Activated naive CD4-positive, alpha-beta T cell treated with anti-CD3 and anti-CD28 coated beads, Interleukin-2, amount 50 U/mL, for 72 hours (primary cell): ENCODE measurements at places on chromosomes 7 and 10.
A peak's percentile ranks its signal among the peaks of the same experiment; 100 is the strongest.

GRCh38 chr10:47261121-47261520, 38.9 kb upstream of the GDF10 start:
- peak; percentile 41 for DNase-seq

GRCh38 chr10:8336629-8337331, 282.3 kb downstream of the GATA3 start:
- no peak for DNase-seq

GRCh38 chr7:99752356-99752755, 17.4 kb upstream of the CYP3A7 start:
- DNase-seq, result no peak

GRCh38 chr10:26479766-26480492, 41.8 kb downstream of the APBB1IP start:
- DNase-seq, result no peak

DNA sequence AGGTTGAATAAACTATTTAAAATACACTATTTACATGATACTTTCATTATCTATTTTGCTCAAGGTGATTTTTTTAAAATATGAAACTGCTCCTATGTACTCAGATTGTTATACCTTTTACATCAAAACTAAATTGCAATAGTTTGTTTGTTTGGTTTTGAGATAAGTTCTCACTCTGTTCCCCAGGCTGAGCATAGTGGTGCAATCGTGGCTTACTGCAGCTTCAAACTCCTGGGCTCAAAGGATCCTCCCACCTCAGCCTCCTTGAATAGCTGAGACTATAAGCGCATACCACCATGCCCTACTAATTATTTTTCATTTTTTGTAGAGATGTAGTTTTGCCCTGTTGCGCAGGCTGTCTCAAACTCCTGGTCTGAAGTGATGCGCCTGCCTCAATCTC, 12.7 kb downstream of the TAS2R60 start:
- no peak for DNase-seq

DNA sequence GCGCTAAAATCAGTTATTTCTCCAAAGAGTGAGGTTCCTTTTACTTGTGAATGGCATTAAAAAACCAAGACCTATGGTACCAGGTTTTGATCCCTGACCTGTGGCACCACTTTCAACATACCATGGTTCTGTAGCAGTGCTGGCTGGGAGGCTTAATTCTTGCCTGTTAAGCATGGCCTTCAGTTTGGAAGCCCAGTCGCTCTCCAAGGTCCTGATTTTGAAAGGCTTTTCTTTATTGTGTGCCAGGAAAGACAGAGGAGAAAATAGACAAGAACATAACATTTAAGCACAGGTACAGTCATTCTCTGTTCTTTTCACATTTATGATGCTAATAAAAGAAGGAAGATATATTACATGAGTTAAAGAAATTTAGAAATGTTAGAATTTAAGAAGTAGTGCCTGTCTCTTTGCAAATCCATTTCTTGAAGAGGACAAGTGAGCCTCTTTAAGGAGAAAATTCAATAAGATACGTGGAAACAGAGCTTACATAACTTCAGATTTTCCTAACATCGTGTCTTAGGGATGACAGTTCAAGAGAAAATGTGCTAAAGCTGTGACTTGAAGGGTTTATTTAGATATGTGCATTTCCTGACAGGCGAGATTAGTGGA, 357.6 kb downstream of the DPP6 start:
- DNase-seq, result no peak

GRCh38 chr10:93376372-93377293, 105.5 kb downstream of the MYOF start:
- DNase-seq, result no peak

DNA sequence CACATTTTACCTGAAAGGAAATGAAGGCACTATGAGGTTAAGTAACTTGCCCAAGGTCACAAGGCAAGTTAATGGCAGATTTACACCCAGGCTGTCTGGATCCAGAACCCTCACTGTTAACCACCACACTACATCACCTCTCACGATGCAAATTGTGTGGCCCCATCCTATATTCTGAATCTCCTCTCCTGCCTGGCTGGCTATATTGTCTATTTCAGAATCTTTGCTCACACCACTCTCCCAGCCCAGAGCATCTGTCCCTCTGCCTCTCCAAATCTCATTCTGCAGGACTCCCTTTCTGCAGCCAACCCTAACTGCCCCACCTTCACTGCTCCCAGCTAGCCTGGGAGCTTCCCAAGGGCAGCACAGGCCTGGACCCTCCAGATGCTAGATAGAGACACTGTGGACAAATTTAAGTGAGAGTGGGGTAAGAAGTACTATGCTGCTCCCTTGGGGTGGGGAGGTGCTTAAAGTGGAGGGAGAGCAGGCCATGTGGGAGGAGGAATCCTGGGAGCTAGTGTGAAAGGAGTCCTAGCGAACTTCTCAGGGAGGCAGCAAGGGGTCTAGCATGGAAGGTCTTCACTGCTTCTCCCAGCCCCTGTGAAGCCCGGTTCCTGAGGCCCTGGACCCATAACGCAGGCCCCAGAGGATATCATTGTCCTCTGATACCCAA, 786 bp downstream of the CUEDC2 start:
- DNase-seq, result no peak

GRCh38 chr7:127935847-127936376, 95.3 kb downstream of the LRRC4 start:
- no peak for DNase-seq

DNA sequence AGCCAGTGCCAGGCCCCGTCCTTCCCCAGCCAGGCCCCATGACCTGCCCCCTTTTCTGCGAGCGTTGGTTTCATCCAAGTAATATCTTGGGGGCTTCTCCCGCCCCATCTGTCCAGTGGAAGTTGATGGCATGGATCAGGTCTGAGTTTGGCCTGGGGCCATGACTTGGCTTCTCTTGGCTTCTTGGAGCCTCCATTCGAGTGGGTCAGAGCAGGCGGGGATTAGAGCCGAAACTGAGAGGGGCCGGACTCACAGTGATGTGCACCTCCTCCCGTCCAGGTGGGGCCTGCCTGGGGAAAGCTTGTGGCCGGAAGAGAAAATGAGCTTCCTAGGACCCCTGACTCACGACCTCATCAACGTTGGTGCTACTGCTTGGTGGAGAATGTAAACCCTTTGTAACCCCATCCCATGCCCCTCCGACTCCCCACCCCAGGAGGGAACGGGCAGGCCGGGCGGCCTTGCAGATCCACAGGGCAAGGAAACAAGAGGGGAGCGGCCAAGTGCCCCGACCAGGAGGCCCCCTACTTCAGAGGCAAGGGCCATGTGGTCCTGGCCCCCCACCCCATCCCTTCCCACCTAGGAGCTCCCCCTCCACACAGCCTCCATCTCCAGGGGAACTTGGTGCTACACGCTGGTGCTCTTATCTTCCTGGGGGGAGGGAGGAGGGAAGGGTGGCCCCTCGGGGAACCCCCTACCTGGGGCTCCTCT, 15.1 kb upstream of the LIMK1 start:
- no peak for DNase-seq

DNA sequence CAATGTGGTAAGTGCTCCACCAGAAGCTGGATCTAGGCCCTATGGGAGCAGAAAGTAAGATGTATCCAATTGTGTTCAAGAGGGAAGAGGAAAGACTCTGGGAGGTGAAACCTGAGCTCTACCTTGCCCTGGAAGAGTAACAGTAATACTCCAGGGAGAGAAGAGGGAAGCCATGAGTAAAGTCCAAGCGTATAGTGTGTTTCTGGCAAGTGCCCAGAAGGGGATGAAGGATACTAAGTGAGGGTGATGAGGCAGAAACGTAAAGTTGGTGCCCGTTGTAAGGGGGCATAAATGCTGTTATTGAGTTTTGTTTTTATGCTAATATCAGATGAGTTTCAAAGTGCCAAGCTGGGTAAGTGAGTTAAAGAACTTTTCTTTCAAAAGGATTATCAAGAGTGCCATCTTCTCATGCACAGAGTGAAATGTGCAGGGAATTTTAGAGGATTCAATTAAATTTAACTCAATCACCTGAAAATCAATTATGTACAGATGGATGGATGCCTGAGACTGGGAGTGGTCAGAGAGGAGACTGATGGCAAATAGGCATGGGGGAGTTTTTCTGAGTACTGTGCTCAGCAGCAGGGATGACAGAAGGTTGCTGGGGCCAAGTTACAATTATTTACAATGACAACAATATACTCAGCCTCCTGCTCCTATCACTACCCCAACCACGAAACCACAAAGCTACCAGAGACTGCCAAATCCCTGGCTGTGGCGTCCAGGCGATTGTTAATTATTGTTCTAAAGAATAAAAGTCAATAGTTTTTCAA, 123.3 kb upstream of the LAMB4 start:
- DNase-seq, result no peak

GRCh38 chr7:46972205-46972604, 609.7 kb downstream of the TNS3 start:
- DNase-seq, result no peak

DNA sequence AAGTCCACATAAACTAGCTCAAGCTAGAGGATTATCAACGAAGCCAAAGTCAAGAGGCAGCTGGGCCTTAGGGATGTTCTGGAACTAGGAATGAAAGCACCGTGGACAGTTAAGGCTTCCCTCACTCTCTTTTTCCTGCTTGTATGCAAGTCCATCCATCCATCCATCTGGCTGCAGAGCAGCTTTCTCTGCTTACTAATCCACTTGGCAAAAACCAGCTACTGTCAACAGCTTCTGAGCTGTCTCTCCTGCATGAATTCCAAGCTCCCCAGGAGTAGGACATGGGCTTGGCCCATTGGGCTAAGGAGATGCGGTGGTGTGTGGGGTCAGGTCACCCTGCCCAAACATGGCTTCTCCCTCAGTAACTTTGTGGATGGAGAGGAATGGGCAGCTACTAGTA, 66.2 kb downstream of the NAMPT start:
- DNase-seq, result no peak

- no peak for DNase-seq
Observed at GRCh38 chr7:134879815-134880475, 100.5 kb downstream of the CALD1 start.

DNA sequence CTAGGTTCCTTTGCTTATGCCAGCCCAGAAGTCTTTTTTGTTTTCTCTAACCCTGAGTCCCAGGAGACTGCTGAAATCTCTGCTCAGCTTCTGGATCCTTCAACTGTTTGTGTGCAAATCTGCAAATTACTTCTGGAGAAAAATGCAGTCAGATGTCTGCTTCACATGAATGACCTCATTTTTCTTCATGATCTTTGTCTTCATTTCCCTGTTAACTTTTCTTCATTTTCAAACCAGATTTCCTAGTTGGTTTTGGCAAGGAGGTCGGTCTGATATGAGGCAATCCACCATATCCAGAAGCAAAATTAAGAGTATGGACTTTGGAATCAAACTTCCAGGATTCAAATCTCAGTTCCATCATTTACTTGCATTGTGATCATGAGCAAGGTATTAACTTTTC, 66.8 kb downstream of the ZNF503 start:
- no peak for DNase-seq

DNA sequence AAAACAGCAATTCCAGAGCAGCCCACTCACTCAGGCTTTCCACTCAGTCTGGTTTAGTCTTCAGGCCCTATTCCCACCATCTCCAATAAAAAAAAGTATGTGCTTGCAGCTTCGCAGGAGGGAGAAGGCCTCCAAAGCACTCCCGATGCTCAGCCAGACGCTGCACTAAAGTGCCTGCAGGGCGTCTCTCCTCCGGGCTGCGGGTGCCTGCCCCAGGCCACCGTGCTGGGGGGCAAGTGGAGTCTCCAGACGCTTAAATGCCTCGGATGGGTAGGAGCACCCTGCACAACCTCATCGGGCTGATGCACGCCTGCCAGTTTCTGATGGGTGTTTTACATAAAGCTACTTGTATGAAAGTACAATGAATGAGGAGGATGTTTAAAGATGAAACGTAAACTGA, 31.3 kb upstream of the NCAPG2 start:
- no peak for DNase-seq

DNA sequence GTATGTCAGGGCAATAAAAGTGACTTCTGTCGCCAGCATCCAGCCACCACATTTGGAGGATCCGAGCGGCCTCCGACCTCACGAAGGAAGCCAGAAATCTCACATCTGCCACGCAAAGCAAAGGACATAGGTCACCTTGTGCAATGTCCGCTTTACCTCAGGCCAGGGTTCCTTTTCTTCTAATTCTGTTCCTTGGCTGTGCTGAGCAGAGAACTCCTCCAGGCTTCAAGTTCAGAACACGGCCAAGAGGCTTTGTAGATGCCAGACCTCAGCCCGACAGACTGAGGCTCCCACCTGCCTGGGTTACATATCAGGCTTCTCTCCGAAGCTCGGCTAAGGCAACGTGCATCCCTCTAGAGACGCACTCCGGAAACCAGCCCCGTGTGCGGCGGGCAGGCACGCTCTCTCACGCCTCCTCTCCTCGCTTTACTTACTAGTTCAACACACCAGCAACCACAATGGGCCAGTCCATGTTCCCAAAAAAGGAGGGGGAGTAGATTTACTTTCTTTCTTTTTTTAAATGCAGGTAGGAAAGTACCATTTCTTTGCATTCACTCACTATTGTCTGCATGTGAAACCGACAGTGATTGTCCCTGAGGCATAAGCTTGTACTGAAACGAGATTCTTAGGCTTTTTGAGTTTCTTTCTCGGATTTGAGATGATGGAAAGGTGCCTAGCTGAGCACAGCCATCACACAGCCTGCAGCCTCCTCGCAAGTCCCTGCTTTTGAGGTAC, 122.4 kb upstream of the AFAP1L2 start:
- peak; percentile 85 for DNase-seq

- no peak for DNase-seq
Observed at GRCh38 chr7:45387837-45388236, 186.3 kb upstream of the ADCY1 start.

- no peak for DNase-seq
Observed at GRCh38 chr7:1742555-1743303, 72.7 kb downstream of the ELFN1 start.

GRCh38 chr10:5902511-5903274, 12.7 kb downstream of the FBH1 start:
- DNase-seq, result no peak

GRCh38 chr10:74558897-74559296, 267.5 kb upstream of the KAT6B start:
- no peak for DNase-seq

GRCh38 chr7:66571568-66571967, 57.1 kb upstream of the KCTD7 start:
- DNase-seq, result no peak

- DNase-seq, result no peak
Observed at GRCh38 chr10:97762056-97762455, 9.7 kb downstream of the SFRP5 start.

DNA sequence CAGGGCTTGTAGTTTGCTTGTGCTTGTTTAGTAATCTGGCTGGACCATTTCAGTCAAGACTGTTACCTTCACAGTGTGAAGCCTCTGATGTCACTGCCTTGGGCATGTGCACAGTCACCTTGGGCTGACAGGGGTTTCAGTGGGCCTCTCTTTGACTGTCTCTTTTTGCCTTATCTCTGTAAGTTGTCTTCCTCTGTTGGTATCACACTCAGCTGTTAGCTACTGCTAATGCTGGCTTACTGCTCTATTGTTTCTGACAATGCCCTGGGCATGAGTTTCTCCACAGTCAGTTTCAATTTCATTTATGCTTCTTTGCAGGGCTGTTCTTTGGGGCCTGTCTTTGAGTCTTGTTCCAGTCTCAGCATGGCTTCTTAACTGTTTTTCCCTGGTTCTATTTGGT, 201.9 kb upstream of the SHH start:
- no peak for DNase-seq
